ENCODE measurements at places on chromosomes 12 and 14. TPM values are rescaled to one million over a fixed set of nuclear protein-coding genes. Genes with fewer than 3 reads are reported as not detected.

DNA sequence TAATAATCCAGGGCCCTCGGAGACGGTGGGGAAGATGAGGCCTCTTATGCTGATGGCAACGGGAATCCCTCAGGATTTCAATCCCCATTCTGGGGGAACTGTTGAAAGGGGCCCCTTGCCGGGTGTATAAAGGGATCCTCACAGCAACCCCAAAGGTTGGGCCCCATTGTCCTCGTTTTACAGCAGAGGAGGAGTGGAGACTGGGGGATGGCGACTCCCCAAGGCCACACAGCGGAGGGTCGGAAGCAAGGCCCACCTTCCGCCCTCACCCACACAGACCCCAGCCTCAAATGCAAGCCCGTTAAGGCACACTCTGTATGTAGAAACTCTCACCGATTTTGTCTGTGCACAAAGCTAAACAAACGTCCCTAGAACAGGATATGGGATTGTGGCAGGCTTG is 327.9 kb upstream of the DIO3 start:
- no peak for DNase-seq
- no peaks in the 10 kb centered on the region for H3K36me3 ChIP-seq
- no peaks in the 10 kb centered on the region for H3K27me3 ChIP-seq
- peak overlapping the region; percentile 57 for H3K27ac ChIP-seq

DNA sequence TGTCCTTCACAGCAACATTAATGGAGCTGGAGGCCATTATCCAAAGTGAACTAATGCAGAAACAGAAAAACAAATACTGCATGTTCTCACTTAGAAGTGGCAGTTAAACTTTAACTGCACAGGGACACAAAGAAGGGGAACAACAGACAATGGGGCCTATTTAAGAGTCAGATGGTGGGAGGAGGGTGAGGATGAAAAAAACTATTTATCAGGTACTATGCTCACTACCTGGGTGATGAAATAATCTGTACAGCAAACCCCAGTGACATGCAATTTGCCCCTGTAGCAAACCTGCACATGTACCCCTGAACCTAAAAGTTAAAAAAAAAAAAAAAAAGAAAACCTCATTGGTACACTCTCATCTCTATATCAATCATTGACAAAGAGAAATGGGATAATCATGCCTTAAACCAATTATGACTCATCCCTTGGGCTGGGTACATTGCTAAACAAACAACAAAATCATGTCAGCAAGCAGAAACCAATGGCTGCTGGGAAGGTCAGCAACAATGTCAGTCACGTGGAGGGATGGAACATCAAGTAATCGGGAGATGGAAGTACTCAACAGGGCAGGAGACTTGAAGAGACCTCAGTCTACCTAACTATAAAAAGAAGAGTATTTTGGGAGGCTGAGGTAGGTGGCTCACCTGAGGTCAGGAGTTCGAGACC is 479.2 kb downstream of the RMST start:
- no peaks in the 10 kb centered on the region for H3K27me3 ChIP-seq
- H3K4me1 ChIP-seq = peaks cover 9% of the 10 kb centered on the region
- H3K4me3 ChIP-seq = no peak overlapping the region
- DNase-seq = no peak

- H3K4me3 ChIP-seq = no peak overlapping the region
- no peaks in the 10 kb centered on the region for H3K27me3 ChIP-seq
- H3K4me1 ChIP-seq = peaks cover 6% of the 10 kb centered on the region
Observed at GRCh38 chr14:82504894-82505293, 971.2 kb upstream of the SEL1L start.

DNA sequence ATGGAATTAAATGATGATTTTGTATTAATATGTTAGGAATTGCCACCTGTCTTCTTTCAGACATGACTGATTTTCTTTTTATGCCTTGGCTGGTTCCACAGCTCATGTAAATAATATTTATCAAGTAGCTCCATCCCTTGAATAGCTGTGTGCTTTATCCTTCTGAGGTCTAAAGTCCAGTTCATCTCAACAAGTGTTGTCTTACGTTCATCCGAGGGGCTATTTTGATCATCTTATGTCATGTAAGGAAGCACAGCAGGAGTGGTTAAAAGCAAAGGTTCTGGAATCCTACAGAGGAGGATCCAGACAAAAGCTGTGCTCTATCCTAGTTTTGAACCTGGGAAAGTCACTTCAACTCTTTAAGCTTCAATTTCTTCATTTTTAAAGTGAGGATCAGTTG is 123.7 kb upstream of the ATP2B1 start:
- H3K36me3 ChIP-seq = no peaks in the 10 kb centered on the region
- H3K27me3 ChIP-seq = no peaks in the 10 kb centered on the region
- no peak overlapping the region for H3K4me3 ChIP-seq
- DNase-seq = no peak
- peaks cover 5% of the 10 kb centered on the region for H3K4me1 ChIP-seq
- no peak overlapping the region for H3K27ac ChIP-seq

DNA sequence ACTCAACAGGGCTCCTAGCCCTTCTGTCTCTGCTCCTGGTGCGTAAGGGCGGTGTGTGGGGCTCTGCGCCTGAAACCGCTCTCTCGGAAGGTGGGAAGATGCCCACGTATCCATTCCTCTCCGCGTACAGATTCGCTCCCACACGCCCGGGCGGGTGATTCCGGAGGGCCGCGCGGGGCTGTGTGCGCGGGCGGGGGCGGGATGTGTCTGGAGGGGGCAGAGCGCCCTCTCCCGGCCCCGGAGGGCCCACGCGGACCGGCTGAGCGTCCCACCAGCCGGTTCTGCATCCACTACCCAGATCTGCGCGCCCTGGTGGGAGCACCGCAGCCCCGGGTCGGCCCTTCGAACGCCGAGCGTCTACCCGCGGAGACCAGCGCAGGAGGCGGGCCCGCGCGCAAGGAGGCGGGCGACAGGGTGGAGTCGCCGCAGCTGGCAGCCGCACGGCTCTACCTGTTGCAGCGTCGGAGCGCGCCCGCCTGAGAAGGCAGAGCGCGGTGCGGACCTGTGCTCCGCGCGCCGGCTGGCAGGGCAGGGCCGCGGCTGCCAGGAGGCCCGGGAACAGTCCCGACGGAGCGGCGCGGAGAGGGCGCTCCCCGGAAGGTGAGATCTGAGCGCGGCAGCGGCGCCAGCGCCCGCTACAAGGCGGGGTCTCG is 1.4 kb upstream of the KCNK13 start:
- DNase-seq = peak; percentile 43
- no peak overlapping the region for H3K27ac ChIP-seq
- H3K27me3 ChIP-seq = peaks cover 93% of the 10 kb centered on the region

- DNase-seq = no peak
- no peak overlapping the region for H3K4me3 ChIP-seq
- no peaks in the 10 kb centered on the region for H3K27me3 ChIP-seq
Observed at GRCh38 chr12:78418919-78419318, 445.7 kb upstream of the SYT1 start.

- H3K36me3 ChIP-seq = no peaks in the 10 kb centered on the region
- no peaks in the 10 kb centered on the region for H3K4me1 ChIP-seq
- peaks cover 51% of the 10 kb centered on the region for H3K27me3 ChIP-seq
- no peak overlapping the region for H3K4me3 ChIP-seq
- H3K27ac ChIP-seq = no peak overlapping the region
Observed at GRCh38 chr14:77131206-77131605, 10.4 kb downstream of the ZDHHC22 start.

- peaks cover 3% of the 10 kb centered on the region for H3K36me3 ChIP-seq
- H3K27ac ChIP-seq = no peak overlapping the region
- DNase-seq = no peak
- H3K4me1 ChIP-seq = no peaks in the 10 kb centered on the region
Observed at GRCh38 chr12:96861656-96862055, 45.4 kb upstream of the NEDD1 start.

- H3K27me3 ChIP-seq = no peaks in the 10 kb centered on the region
- DNase-seq = no peak
- H3K4me1 ChIP-seq = peaks cover 13% of the 10 kb centered on the region
Observed at GRCh38 chr14:102853648-102854047, 68.8 kb upstream of the AMN start.

The CLEC9A gene
- total RNA-seq = not detected

The AQP5 gene
- 2.4 TPM for total RNA-seq

The PPP1R1A gene
- 9.1 TPM for total RNA-seq

The DAO gene
- total RNA-seq = not detected

The NR4A1 gene
- total RNA-seq = 51.0 TPM

The TEX52 gene
- total RNA-seq = not detected

The AMIGO2 gene
- 5.4 TPM for total RNA-seq
